ENCODE measurements at places on chromosomes 12 and 14.
A peak's percentile ranks its signal among the peaks of the same experiment; 100 is the strongest.

DNA sequence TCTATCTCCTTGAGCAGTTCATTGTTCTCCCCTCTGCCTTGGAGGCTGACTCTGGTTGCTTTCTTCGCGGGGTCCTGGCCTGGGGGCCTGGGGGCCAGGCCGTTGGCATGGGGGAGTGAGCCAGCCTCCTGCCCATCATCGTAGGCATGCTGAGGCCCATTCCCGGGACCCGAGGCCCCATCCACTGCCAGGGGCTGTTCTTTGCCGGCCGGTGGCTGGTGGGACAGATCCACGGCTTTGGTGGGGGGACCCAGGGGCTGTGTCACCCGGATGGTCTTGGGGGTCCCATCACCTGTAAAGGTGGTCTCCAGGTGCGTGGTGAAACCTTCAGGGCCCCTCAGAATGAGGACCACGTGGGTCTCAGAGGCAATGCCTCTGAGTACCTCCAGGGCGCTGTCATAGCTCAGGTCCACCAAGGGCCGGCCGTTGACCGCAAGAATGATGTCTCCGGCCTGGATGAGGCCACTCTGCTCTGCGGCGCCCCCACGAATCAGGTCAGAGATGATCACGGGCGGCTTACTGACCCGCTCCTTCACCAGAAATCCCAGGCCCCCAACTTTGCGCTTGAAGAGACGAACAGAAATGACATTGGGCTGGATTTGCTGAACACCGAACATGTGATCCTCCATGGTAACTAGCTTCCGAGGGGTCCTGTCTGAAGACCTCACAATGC lies 30.8 kb downstream of the NOS1 start:
- DNase-seq = no peak

DNA sequence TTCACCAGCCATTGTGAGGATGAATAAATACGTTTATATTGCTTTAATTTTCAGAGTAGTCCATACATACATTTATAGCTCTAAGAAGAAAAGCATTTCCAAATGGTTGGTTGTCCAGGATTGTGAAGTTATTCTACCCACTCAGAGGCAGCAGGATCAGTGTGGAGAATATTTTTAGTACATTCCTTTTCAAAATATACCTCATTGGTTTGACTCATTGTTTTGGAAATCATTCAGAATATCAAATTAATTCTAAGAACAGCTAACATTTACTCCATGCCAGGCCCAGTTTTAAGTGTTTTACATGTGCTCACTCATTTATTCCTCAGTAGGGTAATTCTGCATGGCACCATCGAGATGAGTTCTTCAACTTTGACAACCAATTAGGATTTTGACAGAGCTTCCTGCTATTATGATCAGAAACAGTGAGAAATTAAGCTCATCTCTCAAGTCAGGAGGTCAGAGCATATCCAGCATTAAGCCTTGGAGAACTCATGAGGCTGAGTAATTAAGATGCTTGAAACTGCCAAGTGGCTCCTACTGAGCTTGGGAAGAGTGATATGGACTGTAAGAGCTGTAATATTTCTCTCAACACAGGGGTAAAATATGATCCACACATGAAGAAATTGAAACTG lies 153.3 kb upstream of the CLEC14A start:
- DNase-seq = no peak

DNA sequence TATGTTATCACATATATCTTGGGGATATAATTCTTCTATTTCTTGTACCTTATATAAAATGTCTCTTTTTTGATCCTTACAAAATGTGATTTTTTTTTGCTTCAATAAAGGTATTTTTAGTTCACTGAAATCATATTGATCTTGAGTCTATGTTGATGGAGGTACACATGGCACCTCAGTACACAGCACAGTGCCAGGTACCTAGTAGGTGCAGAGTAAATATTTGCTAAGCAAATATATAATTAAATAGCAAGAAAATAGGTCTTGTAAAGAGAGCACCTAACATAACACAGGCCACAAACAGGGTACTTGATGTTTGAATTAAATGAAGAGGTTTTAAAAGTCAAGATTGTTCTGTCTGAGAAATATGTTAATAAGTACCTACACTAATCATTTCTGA lies 69.7 kb downstream of the CIT start:
- no peak for DNase-seq

GRCh38 chr12:124233846-124234640 lies 60.9 kb upstream of the RFLNA start:
- no peak for DNase-seq

DNA sequence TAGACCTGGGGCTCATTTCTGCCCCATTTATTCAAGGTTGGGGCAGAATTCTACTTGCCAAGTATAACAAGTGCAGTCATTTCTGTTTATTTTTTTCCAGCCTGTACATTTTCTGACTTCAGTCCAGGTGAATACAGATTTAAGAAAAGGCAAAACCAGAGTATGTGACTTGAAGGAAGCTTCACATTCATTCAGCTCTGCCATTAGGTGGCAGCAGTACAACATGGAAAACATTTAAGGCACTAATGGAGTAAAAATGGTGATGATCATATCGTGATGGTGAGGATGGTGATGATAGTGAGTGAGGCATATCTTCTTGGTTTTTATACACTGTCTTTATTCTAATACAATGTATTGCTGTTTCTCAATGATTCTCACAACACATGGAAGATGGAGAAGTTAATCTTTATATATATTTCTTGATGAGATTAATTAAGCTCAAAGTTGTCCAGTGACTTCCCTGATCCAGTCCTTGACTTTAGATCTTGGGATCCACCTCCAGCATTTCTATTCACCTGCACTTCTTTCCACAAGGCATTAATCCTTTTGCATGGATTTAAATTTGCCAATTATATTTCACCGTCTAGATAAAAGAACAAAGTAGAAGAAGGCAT lies 176.7 kb upstream of the SEL1L start:
- peak; percentile 4 for DNase-seq

DNA sequence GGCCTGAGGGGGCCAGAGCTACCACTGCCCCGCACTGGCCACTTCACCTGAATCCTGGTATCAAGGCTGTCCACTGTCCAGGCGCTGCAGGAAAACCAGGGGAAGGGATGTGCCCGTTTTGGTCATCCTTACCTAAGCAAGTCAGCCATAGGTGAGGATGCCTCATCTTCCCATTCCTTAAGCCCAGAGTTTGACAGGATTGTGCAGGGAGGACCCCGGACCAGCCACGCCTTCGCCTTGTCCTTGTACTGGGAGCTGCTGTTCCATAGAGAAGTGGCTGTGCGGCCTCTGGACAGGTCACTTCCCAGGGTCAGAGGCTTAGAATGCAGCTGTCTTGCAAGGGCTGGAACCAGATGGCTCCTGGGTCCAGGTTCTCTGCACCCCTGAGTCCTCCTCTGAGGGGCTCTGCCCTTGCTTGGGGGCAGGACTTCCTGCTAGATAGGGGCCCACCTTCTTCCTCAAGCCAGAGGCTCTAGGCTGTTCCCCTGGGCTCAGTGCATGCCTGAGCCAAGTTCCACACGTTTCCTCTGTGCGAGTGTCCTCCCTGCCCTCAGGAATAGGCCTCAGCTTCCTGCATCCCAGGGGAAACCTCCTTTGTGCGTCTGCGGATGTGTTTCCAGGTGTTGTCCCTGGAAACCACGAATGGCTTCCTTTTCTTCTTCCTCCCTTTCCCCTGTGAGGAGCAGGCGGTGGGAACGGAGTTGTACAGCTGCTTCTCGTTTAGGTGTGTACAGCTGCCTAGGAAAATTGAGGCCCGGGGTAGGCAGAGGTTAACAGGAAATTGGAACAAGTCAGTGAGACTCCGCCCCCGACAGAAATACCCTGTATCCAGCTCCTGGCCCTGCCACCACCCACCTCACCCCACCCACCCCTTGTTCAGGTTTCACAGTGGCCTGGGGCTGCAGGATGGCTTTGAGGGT lies 54.3 kb upstream of the RIN3 start:
- DNase-seq = no peak

GRCh38 chr14:37241198-37241597 lies 43.5 kb downstream of the MIPOL1 start:
- DNase-seq = no peak

- no peak for DNase-seq
Observed at GRCh38 chr14:77187649-77188012, 6.0 kb downstream of the TMEM63C start.

- DNase-seq = no peak
Observed at GRCh38 chr12:117674313-117674712, 294.5 kb downstream of the KSR2 start.

GRCh38 chr12:94795044-94795443 lies 144.7 kb upstream of the TMCC3 start:
- DNase-seq = no peak

GRCh38 chr14:91573528-91573893 lies 63.4 kb upstream of the PPP4R3A start:
- DNase-seq = no peak

DNA sequence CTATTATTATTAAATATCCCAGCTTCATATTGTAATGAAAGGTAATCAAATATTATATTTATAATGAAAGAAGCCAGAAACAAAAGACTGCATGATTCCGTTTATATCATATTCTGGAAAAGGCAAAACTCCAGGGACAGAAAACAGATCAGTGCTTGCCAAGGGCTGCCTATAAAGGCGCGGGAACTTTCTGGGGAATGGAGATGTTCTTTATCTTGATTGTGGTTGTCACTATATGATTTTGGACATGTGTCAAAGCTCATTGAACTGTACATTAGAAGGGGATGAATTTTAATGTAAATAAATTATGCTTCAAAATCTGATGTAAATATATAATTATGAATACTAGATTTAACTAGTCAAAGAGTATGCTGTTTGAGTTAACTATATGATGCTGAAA lies 115.4 kb upstream of the KRAS start:
- DNase-seq = no peak

GRCh38 chr14:93396456-93396855 lies 34.3 kb upstream of the UNC79 start:
- no peak for DNase-seq

DNA sequence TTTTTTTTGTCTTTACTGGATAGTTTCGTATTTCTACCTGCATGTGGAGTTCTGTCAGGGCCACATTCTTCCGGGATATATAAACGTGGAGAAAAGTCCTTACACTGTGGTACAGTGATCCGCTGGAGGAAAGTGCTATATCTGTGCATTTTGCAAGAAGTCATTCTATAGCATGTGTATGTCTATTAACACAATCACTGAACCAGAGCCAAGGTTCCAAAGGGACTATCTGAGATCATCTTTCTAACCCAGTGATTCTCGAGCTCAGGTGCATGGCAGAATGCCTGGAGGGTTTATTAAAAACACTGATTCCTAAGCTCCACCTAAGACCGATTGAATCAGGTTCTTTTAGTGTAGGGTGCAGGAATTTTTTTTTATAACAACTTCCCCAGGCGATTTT lies 354.0 kb downstream of the NRXN3 start:
- DNase-seq = no peak

- DNase-seq = no peak
Observed at GRCh38 chr12:116616536-116617248, 57.5 kb downstream of the MAP1LC3B2 start.

GRCh38 chr14:63902375-63902976 lies 49.7 kb downstream of the SYNE2 start:
- no peak for DNase-seq

All from non-pigmented ciliary epithelial cell (primary cell).